NCI-H1092 treated with DMSO at 0.1 percent for 48 hours (cell line): ENCODE measurements at places on chromosomes 6 and 20.

DNA sequence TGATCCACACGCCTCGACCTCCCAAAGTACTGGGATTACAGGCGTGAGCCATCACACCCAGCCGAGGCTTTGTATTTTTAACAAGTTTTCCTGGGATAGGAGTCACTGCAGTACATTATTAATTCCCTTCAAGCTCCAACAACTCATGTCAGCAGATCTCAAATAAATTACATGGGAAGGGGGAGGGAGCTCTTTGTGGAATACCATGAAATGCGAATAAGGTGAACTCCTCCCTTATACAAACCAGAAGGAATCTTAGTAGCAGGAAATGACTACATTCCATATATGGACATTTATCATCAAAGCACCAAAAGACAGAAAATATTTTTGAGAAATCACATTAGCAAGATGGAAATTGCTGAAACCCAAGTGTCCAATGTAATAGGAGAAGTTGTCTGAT is 2.9 kb downstream of the GSS start:
- DNase-seq, result no peak

GRCh38 chr20:45034436-45034835 is 66.5 kb downstream of the KCNS1 start:
- DNase-seq, result no peak

DNA sequence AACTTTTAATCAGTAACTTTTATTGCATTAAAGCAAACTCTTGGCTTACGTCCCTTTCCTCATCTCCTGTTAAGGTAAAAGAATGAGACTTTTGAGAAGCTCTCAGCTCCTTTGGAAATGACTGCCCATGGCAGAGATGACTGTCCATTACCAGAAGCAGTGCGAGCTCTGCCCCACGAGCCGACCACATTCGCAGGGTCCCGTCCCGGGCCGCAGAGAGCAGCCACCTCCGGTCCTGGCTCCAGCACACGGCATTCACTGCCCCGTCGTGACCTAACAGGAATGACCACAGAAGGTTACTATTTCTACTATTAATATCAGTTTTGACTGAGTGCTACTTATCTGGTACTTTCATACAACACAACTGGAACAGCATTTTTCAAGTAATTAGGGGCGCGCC is 63.4 kb downstream of the WDR27 start:
- DNase-seq, result no peak

DNA sequence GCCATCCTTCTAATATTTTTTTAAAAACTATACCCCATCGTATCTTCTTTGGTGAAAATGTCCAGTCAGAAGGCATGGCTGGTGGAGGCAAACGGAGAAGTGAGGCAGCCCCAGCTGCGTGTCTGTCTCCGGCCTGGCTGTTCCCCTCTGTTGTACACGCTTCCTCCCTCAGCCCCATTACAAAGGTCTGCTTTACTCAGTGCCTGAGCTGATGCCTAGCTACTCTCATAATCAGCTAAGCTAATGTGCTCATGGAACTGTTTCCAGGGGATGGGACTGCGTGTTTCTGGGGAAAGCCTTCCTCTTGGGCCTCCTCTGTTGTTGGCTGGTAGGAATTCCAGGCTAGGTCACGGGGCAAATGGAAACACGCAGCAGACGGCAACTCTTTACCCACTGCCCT is 67.3 kb downstream of the PPP1R3G start:
- no peak for DNase-seq

DNA sequence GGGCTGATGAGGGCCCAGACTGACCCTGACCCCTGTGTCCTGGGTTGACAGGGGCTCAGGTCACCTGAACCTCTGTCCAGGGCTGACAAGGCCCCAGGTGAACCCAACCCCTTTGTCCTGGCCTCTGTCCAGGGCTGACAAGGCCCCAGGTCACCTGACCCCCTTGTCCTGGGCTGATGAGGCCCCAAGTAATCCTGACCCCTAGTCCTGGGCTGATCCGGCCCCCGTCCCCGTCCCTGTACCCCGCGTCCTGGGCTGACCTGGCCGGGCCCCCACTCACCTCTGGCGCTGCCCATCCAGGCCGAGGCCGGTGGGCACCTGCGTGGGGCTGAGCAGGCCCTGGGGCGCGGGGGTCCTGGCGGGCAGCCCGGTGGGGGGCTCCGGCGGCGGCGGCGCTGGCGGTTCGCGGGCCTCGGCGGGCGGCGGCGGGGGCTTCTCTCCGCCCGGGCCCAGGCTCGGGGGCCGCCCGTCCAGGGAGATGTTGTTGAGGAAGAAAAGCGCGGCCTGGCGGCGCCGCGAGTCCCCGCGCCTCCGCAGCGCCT is 379 bp downstream of the CABLES2 start:
- DNase-seq, result no peak

DNA sequence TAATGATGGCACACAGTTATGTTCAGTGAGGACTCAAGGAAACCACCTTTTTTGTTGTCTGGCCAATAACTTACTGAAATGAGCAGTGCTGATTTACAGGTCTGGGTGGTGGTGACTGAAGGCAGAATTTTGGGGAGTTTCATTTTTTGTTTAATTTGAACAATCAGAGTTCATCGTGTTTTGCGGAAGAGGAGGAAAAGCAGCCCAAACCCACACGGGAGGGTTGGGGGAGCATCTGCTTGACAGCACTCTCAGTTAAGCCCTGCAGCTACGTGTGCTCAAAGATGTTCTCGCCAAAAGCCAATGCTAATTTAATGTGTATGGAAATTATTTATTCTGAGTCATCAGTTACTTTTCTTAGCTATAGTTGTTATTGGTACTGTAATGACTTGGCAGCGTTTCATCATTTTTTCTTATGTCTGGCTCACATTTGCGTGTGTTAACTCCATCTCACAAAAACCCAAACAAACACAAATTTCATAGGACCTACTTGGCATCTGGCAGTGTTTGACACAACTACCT is 89.2 kb downstream of the UST start:
- no peak for DNase-seq

- DNase-seq, result no peak
Observed at GRCh38 chr6:72784071-72784470, 162.2 kb downstream of the KCNQ5 start.
